ENCODE measurements at places on chromosomes 1 and 21.

DNA sequence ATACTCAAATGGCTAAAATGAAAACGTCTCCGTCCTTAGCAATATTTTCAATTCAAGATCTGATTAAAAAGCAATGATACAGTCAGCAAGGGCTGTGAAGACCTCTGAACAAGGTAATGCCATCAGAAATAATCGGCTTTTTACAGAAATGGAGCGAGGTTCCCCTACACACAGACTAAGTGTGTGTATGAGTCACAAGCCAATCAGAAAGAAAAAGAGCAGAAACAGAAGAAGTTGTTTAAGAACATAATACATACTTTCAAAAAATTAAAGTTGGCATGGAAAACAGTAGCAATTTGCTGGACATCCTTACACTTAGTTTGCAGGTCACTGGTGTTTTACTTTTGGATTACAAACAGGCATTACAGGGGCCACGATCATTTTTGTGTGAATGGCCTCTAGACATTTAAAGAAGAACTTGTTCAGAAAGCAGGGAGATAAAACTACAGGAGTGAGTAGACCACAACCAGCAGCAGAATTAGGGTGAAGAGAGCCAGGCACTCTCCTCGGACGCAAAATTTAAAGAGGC is 350.0 kb upstream of the RUNX1 start:
- DNase-seq, result no peak

DNA sequence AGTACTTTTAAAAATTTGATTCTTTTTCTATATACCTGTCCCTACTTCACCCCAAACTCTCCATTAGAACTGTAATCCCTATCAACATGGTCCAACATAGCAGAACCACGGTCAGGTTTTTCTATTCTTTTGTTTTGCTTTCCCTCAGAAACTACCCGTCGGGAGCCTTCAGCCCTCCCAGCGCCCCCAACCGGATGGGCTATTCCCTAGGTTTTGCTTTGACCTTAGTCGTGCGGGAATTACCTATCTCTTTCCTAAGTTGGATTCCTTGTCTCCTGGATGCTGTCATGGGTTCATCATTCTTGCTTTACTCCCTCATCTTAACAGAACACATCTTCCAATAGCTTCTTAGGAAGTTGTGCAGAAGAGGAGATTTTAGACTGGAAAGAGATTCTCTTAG is 97.5 kb upstream of the LBR start:
- DNase-seq, result no peak

GRCh38 chr1:173253046-173253445 is 45.9 kb upstream of the TNFSF4 start:
- DNase-seq, result no peak

GRCh38 chr1:1890506-1891348 is at the start of gene GNB1:
GNB1 (minus strand) TSS chr1:1891087; CDS start chr1:1825453, 65,634 bp downstream.
- peak; percentile 54 for DNase-seq

GRCh38 chr1:217272385-217272784 is 358.5 kb downstream of the GPATCH2 start:
- DNase-seq, result no peak

DNA sequence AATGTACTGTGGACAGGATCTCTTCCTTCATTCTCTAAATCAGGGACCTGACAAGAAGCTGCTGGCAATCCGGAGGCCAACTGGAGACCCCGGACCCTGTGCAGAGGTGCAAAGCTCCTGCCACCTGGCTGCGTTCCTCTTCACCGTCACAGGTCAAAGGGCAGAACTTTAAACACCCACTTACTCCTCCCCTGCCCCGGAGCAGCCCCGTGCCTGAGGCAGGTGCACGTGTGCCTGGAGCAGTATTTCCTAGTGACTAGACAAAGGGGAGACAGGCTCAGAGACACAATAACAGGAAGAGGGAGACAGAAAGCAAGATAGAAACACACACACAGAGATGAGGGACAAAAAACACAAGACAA is 6.6 kb upstream of the PIGC start:
- DNase-seq, result no peak

DNA sequence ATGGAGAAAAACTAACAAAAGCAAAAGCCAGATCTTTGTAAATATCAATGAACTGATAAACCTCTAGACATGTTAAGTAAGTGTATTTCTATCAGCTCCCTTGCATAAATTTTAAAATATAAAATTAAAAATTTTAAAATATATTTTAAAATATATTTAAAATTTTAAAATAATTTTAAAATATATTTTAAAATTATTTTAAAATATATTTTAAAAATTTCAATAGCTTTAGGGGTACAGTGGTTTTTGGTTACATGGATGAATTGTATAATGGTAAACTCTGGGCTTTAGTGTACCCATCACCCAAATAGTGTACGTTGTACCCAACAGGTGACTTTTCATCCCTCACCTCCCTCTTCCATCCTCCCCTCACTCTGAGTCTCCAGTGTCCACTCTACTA is 279.2 kb downstream of the SDCCAG8 start:
- DNase-seq, result no peak

DNA sequence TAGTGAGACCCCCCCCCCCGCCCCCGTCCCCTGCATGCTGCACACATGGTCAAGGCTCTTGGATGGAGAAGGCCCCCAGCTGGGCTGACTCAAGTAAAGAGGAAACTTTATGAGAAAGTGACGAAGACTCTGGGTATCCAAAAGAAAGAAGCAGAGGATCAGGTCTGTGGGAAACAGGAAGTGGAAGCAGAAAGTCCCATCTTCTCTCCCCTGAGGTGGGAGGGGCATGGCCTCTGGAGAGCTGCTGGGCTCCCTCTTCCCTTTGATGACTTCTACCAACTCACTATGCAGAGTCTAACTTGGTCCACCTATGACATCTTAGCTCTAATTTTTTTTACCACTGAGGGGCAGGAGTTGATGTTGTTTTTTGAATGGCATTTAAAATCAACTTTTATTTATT is 42.7 kb upstream of the LIN9 start:
- no peak for DNase-seq

DNA sequence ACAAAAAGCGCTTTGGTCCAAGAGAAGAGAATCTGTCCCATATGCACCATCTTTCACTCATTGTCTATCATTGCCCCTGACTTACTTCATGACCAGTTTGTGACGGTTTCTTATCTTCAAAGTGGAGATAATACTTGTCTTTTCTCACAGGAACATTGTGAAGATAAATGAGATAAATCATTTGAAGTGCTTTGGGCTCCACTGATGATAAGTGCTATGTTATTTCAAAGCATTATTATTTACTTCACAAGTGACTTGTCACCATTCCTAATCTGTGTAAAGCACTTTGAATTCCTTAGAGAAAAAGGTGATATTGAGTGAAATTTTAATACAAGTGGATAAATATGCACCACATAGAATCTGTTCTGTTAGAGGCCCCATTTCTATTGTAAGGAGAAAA is 731.6 kb upstream of the PTBP2 start:
- no peak for DNase-seq

GRCh38 chr21:42565206-42565810 is 51.7 kb downstream of the SLC37A1 start:
- no peak for DNase-seq
